ENCODE measurements at places on chromosomes 11 and 22. TPM values are rescaled to one million over a fixed set of nuclear protein-coding genes. Genes with fewer than 3 reads are reported as not detected.

IL10RA gene
- not detected for total RNA-seq

POU2F3 gene
- total RNA-seq = not detected

MISFA gene
- total RNA-seq = not detected

OR10A2 gene
- not detected for total RNA-seq

HTR3A gene
- total RNA-seq = not detected

FAT3 gene
- 0.58 TPM for total RNA-seq

C11orf52 gene
- not detected for total RNA-seq

All from myometrial cell (primary cell).